RPMI7951 (cell line): ENCODE measurements at places on chromosomes 6 and 20. TPM values are rescaled to one million over a fixed set of nuclear protein-coding genes. Genes with fewer than 3 reads are reported as not detected.

- DNase-seq, result no peak
Observed at GRCh38 chr6:154247119-154247861, 109.3 kb downstream of the IPCEF1 start.

DNA sequence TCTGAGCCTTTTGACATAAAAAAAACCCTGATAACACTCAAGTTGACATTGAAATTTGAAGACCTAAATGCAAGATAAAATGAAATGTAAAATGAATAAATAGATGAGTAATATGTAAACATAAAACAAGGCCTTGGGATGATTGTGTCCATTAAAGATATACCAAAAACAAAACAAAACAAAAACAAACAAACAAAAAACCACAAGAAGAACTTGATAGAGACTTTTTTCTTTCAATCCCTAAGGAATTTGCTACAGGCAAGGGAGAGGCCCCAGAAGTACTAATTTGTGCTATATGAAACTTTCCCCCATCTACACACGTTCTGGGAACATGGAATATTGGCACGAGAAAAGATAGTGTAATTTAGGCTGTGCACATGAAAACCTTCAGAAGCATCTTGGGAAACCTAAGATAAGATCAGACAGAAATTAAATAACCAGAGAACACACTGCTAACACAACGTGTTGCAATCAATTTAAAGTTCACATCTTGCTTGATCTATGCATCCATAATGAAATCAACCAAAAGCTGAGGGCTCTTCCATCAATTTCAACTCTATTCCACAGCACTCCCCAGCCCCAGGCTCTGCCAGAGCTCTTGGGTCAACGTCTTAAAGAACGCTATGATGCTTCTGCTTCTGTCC is 201.1 kb upstream of the RREB1 start:
- no peak for DNase-seq

DNA sequence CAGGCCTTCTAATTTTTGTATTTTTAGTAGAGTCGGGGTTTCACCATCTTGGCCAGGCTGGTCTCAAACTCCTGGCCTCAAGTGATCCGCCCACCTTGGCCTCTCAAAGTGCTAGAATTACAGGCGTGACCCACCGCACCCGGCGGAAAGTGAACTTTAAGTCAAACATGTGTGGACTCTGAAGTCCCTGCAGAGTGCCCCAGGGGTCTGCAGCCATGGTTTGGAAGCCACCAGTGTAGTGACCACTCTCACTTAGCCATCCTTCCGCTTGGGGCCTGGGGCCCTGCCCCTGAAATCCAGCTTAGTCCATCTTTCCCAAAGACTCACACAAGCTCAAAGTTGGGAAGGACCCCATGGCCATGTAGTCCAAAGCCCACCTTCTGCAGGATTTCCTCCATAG is 164.5 kb downstream of the GRM4 start:
- no peak for DNase-seq

- DNase-seq, result peak; percentile 99
Observed at GRCh38 chr6:149454346-149454848, 30.4 kb downstream of the ZC3H12D start.

The EDN3 gene
- total RNA-seq, result not detected in 2 replicates

The VSX1 gene
- 2.8 and 3.8 TPM in 2 replicates for total RNA-seq

The NCOA6 gene
- total RNA-seq, result 9.1 and 10.9 TPM in 2 replicates

The CCDC28A gene
- total RNA-seq, result 18.7 and 25.7 TPM in 2 replicates
